ENCODE measurements at places on chromosomes 11 and 22. TPM values are rescaled to one million over a fixed set of nuclear protein-coding genes. Genes with fewer than 3 reads are reported as not detected.

Gene B3GAT1
- total RNA-seq, result 0.07 TPM

Gene OR52E8
- not detected for total RNA-seq

Gene RPL27A
- total RNA-seq, result 842 TPM

Gene TRIM48
- not detected for total RNA-seq

Gene HOATZ
- total RNA-seq, result not detected

Gene SEPTIN3
- total RNA-seq, result 0.13 TPM

Gene CSRP3
- not detected for total RNA-seq

Gene TESMIN
- 2.1 TPM for total RNA-seq

Gene CSNK2A3
- 4.1 TPM for total RNA-seq

Gene GLB1L3
- not detected for total RNA-seq

Gene CCDC73
- total RNA-seq, result not detected

Gene OR8G5
- not detected for total RNA-seq

Gene APOL5
- not detected for total RNA-seq

Gene P4HA3
- 11.8 TPM for total RNA-seq

Gene ETS1
- total RNA-seq, result 96.7 TPM

Gene CD3E
- not detected for total RNA-seq

Gene OR52N4
- not detected for total RNA-seq

Gene AASDHPPT
- total RNA-seq, result 77.8 TPM

Gene DMC1
- 4.2 TPM for total RNA-seq

Gene PIWIL4
- 0.79 TPM for total RNA-seq

Gene SYT13
- not detected for total RNA-seq

Gene FADD
- total RNA-seq, result 40.2 TPM

Gene TMEM121B
- total RNA-seq, result 0.50 TPM

Gene PRR14L
- 48.9 TPM for total RNA-seq

Gene SMTNL1
- not detected for total RNA-seq

Gene TSSK2
- total RNA-seq, result not detected

Gene HBE1
- not detected for total RNA-seq

Gene OR8A1
- total RNA-seq, result not detected

Gene LRRC10B
- total RNA-seq, result not detected

Gene KIF18A
- total RNA-seq, result 36.8 TPM

Gene CNGA4
- total RNA-seq, result 0.07 TPM

Gene PANX3
- total RNA-seq, result not detected

Gene TPP1
- total RNA-seq, result 86.5 TPM

Gene ANO1
- total RNA-seq, result 0.27 TPM

Gene NRGN
- total RNA-seq, result 8.2 TPM

Gene OR52R1
- not detected for total RNA-seq

Gene POTEH
- not detected for total RNA-seq

Gene WNT7B
- not detected for total RNA-seq

Gene OR4A5
- total RNA-seq, result not detected

Gene UPK3A
- not detected for total RNA-seq

Gene ROM1
- total RNA-seq, result 3.7 TPM

Gene MPZL2
- 218 TPM for total RNA-seq

Gene PPP2R1B
- 51.7 TPM for total RNA-seq

Gene ARHGAP20
- total RNA-seq, result 9.2 TPM

Gene PTGDR2
- total RNA-seq, result under 0.01 TPM

Gene GTPBP1
- 26.6 TPM for total RNA-seq

Gene OR5B12
- total RNA-seq, result not detected

Gene NDUFV1
- total RNA-seq, result 156 TPM

Gene ZBTB16
- total RNA-seq, result 12.2 TPM

Gene APOBEC3A
- not detected for total RNA-seq

Gene CCDC81
- 1.1 TPM for total RNA-seq

Gene SMTN
- total RNA-seq, result 158 TPM

Gene GNAZ
- 3.6 TPM for total RNA-seq

Gene OR51E2
- not detected for total RNA-seq

Data from thoracic aorta endothelial cell (primary cell).